ENCODE measurements at places on chromosomes 12 and 14.

DNA sequence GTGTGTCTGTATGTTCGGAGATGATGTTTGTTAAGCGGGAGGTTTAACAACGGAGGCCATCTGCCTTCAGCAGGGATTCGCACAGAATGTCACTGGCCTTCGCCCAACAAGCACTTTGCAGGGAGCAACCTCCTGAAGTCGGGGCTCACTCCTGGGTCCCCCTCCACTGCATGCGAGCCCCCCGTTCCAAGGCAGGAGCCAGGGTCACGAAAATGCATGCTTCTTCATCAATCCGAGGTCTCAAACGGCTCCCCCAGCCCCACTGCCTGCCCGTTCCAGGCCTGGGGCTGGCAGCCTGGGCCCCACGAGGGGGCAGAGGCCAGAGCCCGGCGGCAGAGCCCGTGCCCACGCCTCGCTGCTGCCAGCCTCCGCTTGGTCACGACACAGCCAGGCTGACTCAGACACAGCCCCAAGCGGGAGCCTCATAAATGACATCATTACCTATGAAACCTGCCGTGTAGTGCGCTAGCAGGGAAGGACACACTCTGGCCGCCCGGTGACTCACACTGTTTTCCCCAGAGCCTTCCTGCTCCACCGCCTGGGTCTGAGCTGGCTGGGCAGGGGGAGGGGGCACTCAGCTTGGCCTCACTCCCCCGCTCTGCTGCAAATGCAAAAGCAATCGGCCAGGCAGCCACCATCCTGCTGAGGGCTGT is 169.5 kb upstream of the RTL1 start:
- DNase-seq: peak; percentile 60

- peak; percentile 67 for DNase-seq
Measured at GRCh38 chr14:96741151-96741977, 55.8 kb upstream of the VRK1 start.

DNA sequence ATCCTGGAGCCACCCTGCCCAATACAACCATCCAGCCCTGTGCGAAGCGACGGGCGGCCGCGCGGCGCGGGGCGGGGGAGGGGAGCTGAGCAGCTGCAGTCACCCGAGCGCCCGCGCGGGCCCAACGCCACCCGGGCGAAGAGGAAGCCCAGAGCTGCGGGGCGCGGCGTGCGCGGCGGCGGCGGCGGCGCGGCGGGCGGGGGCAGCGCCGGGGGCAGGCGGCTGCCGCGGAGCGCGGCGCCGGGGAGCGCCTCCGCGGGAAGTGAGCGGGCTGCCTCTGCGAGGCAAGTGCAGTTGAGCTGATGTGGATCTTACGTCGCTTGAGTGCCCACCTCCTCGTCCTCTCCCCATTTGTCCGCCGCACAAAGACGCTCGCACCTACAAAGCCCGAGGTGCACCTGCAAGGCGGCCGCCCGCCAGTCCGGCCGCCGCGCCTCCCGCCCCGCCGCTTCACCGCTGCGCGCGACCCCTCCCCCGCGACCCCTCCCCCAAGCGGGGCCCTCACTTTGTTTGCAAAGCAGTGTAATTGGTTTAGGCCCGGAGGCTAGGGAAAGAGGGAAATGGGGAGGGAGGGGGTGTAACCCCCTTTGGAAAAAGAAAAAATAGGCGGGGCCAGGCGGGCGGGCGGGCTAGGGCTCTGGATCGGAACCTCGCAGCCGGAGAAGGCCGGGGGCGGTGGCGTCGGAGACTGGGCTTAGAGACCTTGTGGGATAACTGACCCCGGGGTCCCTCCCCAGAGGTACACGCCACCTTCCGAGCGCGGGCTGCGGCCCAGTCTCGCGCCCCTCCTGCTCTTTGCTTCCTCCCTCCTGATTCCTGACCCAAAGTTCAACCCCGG is at the start of the genes FOXA1 and TTC6:
FOXA1 (minus strand) TSS at position 279 of the 838 bp plus-strand sequence; CDS start at position 2, 277 bp downstream.
TTC6 (plus strand) TSS at position 659 of the 838 bp plus-strand sequence. CDS start 26,436 bp downstream, outside the sequence.
- DNase-seq: peak; percentile 57

DNA sequence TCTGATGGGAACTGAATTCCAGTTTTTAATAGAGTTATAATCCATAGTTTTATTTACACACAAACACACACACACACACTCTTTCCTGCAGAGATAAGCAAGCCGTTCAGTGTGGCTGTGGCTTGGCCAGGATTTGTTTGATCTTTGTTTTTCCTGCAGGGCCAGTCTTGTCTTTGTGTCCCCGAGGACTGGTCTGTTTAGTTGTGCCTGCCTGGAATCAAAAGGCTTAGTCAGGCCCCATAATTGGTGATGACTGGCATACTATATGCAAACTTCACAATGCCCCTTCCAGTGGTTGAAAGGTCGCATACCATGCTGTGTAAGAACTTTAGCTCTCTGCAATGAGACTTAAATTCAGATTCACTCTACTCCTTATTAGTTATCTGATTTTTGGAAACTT is 26.0 kb downstream of the WBP11 start:
- peak; percentile 48 for DNase-seq

- DNase-seq: no peak
Measured at GRCh38 chr12:62482769-62483168, 16.1 kb downstream of the MON2 start.

DNA sequence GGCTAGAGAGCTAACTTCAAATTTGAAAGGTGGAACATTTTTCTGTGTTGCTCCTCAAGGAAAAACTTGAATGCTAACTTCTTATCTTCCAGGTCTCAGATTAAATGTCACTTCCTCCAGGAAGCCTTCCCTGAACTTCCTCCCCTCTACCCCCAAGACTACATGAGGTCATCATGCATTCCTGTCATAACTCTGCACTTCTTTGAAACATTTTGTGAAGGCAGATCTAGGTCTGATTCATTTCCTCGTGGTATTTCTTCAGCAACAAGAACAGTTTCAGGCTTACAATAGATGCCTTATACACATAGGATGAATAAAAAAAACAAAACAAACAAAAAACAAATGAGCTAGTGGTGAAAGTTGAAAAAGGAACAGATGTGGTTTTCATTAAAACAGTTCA is 97.1 kb upstream of the SRRM4 start:
- no peak for DNase-seq

GRCh38 chr12:69966839-69967238 is 141.8 kb downstream of the MYRFL start:
- no peak for DNase-seq

DNA sequence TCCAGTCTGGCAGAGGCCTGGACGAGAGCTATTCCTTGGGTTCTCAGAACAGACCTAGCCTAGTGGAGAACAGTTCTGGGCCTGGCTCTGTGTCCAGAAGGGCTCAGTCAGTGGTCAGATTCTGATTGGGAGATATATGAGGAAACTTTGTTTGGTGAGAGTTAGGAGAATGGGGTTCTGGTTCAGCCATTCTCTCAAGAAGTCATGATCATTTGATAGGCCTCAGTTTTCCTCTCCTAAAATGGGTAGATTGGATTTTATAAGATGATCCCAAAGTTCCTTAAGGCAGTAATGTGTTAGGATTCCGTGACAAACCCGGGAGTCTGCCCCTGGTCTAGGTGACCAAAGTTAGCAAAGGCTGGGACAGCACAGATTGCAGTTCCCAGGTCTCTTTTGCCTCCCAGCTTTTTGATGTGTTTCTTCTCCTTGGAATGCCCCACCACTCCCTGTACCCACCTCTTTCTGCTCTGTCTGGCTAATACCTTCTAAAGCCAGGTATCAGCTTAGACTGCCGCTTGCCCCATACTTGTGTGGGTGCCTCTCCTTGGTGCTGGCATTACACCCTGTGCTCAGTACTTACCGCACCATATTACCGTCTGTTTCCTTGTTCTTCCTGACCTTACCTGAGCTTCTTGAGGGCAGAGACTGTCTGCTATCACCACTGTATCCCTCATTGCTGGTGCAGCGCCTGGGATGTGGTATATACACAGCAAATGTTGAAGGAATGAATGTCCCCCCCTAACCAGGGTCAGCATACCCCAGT is 25.5 kb downstream of the SUSD6 start:
- DNase-seq: no peak

DNA sequence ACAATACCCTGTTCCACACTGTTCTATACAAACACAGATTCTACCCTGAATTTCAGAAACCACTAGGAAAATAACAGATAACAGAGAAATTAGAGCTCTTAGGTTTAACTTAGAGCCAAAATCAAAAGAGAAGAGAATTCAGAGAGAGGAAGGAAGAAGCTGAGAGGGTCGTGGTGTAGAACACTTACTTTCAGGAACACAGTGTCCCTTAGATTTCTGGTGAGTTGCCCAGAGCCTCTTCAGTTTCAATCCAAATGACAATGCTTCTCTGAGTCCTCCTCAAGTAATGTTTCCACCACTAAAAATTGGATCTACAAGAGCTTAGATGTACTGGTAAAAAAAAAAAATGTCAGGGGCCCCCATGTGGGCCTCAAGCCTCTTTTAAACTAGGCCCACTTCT is 2.6 kb downstream of the YAF2 start:
- DNase-seq: no peak

GRCh38 chr12:128763395-128763794 is 60.4 kb downstream of the SLC15A4 start:
- no peak for DNase-seq

DNA sequence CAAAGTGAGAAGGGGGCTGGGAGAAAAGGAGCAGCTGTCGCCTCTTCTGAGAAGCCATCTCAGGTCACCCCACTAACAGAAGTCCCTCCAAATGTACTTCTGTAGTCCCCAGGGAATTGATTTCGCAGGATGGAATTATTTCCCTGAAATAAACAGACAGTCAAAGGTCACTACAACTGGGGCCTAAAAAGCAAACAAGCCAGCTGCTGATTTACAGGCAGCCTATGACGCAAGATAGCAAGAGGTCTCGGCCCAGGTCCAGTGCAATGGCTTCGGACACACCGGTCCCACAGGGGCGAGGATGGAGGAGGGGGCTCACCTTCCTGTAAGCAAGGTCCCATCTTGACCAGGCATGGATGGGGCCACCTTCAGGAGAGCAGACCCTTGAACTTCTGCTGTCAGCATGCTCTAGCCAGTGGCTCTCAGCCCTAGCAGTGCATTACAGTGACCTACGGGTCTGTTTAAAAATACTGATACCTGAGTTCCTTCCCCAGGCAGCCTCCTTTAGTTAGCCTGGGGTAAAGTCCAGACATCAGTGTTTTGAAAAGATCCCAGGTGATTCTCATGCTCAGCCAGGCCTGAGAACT is 18.1 kb downstream of the NUAK1 start:
- peak; percentile 38 for DNase-seq

DNA sequence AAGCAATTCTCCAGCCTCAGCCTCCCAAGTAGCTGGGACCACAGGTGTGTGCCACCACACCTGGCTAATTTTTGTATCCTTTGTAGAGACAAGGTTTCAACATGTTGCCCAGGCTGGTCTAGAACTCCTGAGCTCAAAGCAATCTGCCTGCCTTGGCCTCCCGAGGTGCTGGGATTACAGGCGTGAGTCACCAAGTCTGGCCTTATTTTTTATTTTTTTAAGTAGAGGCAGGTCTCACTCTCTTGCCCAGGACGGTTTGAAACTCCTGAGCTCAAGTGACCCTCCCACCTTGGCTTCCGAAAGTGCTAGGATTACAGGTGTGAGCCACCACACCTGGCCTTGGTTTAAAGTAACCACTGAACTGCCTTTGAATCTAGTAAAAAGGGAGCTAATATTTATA is 56.8 kb downstream of the SPPL3 start:
- DNase-seq: no peak

DNA sequence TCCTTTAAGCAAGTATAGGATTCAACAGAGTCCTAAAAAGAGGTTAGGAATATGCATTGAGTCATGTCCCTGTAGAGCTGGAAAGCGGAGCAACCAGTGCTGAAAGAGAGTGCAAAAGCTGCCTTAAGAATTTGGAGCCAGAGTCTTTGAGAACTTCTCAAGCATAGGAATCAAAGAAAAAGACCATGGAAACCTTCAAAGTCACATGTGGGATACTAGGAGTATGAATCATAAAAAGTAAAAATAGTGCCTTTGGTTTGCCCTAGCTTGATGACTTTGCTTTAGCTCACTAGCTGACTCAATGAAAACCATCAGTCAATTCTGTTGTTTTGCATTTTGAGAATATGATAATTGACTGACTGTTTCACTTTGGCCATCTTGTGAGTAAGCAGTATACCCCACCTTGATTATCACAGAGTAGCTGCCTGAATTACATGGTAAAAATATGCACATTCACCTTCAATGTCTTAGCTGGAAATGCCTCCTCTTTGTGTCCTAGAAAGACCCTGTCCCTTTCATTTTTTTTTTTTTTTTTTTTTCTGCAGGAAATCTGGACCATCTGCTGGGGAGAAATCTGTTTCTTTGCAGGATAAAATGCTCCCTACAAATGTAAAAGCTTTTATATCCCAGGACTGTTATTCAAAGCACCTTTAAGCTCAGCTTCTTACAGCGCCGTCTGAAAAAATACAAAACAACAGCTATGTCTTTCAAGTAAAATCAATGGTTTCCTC is 248.6 kb upstream of the KRR1 start:
- DNase-seq: no peak

DNA sequence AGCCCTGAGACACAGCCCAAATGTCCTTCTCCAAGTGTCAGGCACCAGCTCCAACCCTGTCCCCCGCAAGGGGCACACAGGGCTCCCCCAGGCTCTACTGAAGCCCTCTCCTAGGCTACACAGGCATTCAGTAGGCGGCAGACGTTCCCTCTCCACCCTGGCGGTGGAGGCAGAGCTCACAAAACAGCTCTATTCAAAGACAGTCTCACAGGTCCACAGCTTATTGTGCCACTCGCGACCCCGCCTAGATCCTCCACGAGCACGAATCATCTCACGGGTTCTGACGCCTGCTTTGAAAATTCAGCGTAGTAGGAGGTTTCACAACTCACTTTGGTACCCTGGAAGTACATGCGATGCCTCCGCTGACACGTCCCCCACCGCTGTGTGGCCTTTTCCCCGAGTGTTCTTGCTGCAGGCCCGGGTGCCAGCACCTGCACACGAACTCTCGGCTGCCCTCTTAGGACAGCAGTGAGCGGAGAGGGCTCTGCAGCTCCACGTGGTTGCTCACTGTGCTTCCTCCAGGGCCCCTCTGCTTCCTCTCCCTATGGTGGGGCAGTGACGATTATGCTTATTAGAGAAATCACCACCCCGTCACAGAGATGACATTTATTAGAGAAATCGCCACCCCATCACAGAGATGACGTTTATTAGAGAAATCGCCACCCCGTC is 78.5 kb downstream of the ADGRD1 start:
- no peak for DNase-seq

- no peak for DNase-seq
Measured at GRCh38 chr12:6734506-6735387, 10.9 kb downstream of the COPS7A start.

DNA sequence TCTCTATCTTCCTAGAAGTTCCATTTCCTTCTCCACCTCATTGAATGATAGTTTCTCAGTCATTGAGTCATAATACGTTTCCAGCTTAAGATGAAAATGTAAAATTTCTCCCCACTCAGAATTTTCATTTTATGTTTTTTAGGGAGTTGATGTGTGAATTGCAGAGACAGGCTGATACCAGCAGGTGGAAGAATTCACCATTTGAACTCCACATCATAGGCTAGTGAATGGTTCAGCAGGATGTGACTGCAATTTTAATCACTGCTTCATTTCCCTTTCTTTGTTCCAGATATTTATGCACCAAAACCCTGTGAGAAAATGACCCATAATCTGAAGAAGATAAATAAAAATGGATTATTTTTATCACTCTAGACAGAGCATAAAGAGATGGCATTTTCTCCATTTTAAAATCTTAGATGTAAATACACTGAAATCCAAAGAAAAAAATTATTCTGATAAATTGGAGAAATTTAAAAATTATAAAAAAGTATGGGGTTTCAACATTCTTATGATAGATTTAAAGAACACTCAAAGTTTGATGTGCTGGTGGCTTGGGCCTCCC is 10.6 kb upstream of the PYGL start:
- DNase-seq: no peak

All from body of pancreas (tissue), 4 donors.